ENCODE measurements at places on chromosomes 7 and 10. TPM values are rescaled to one million over a fixed set of nuclear protein-coding genes. Genes with fewer than 3 reads are reported as not detected.
A peak's percentile ranks its signal among the peaks of the same experiment; 100 is the strongest.

The MOGAT3 gene
- not detected for total RNA-seq

The OR6B1 gene
- total RNA-seq: not detected

The BMPER gene
- 0.25 TPM for total RNA-seq

The TYW1B gene
- total RNA-seq: 3.7 TPM

The MACC1 gene
- 7.7 TPM for total RNA-seq

The PAX4 gene
- total RNA-seq: not detected

DNA sequence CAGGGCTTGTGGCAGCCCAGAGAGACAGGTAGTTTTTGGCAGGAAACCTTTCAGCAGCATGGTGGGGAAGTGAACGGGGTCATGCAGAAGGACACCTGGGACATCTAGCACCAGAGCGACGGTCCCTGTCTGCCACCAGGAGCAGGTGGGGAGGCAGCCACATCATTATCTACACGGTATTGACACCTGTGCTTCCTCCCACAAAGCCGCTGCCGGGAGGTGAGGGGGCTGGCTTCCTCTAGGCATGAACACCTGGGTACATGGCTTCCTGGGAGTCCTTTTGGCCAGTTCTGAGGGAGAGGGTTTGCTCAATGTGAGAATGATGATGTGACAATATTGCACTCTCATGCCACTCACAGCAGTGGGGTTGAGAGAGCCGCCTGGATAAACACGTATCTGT lies 275.2 kb downstream of the ACTR3B start:
- H3K27ac ChIP-seq: no peak overlapping the region
- H3K4me3 ChIP-seq: no peak overlapping the region
- no peak for DNase-seq
- no peaks in the 10 kb centered on the region for H3K4me1 ChIP-seq
- no peaks in the 10 kb centered on the region for H3K36me3 ChIP-seq
- no peaks in the 10 kb centered on the region for H3K27me3 ChIP-seq

DNA sequence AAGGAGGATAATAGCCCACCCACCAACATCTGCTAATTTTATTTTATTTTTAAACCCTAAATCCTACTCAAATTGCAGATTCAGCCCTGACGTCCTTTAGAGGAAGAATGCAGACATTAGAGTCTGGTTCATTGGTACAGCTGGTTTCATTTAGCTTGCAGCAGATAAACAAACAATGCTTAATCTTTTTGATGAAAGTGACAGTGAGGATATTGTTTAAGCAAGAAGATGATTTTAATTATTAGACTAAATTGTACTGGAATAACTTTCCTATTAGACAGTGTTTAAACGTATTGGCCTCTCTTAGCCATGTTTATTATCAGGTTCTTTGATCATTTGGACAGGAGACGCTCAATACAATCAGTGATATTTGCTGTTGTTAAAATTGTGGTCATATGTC lies 164.8 kb downstream of the CDK14 start:
- DNase-seq: no peak
- peaks cover 3% of the 10 kb centered on the region for H3K4me1 ChIP-seq
- no peak overlapping the region for H3K4me3 ChIP-seq
- H3K27me3 ChIP-seq: no peaks in the 10 kb centered on the region

GRCh38 chr10:110209926-110210673 lies 2.7 kb downstream of the MXI1 start:
- peak overlapping the region; percentile 87 for H3K4me3 ChIP-seq
- DNase-seq: peak; percentile 41
- peak overlapping the region; percentile 32 for H3K27ac ChIP-seq
- H3K4me1 ChIP-seq: peaks cover 11% of the 10 kb centered on the region
- no peaks in the 10 kb centered on the region for H3K27me3 ChIP-seq

GRCh38 chr10:74084955-74085354 lies 65.7 kb downstream of the AP3M1 start:
- no peaks in the 10 kb centered on the region for H3K27me3 ChIP-seq
- no peaks in the 10 kb centered on the region for H3K4me1 ChIP-seq
- no peak overlapping the region for H3K4me3 ChIP-seq
- H3K27ac ChIP-seq: no peak overlapping the region
- no peak for DNase-seq

GRCh38 chr10:274866-275265 lies 139.6 kb downstream of the ZMYND11 start:
- no peak overlapping the region for H3K27ac ChIP-seq
- H3K36me3 ChIP-seq: no peaks in the 10 kb centered on the region
- no peak overlapping the region for H3K4me3 ChIP-seq
- no peak for DNase-seq

- peaks cover 8% of the 10 kb centered on the region for H3K4me1 ChIP-seq
- H3K27ac ChIP-seq: peak overlapping the region; percentile 46
- H3K36me3 ChIP-seq: peaks cover 3% of the 10 kb centered on the region
- peak; percentile 77 for DNase-seq
These were observed 20.0 kb downstream of the PYROXD2 start for GRCh38 chr10:98394851-98395440.

DNA sequence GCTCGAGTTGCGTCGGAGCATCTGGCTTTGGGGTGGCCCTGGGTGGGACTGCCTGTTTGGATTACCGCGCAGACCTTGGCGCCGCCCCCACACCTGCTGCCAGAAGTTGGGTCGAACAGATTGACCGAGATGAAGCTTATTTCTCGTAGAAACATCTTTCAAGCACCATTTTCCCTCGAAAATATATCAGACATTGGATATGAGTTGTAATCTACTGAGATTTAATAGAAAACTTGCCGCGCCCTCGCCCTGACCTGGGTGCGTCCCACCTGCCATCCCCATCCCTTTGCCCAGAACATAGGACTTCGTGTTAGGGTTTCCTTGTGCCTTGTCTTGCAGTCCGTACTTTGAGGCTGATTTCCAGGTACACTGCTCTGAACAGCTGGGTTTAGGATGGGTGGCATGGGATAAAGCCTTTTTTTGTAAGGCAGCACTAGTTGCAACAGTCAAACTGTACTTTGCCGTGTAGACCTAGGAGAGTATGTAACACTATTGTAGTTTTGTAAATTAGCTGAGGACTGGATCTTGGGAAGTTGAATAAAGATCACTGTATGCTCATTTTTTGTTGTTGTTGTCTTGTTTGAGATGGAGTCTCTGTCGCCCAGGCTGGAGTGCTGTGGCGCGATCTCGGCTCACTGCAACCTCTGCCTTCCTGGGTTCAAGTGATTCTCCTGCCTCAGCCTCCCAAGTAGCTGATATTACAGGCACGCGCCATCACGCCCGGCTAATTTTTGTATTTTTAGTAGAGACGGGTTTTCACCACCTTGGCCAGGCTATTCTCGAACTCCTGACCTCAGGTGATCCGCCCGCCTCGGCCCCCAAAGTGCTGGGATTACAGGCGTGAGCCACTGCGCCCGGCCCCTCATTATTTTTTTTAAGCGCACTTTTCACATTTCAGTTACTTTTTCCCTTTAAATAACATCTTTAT lies 978 bp downstream of the OGDH start:
- H3K27me3 ChIP-seq: no peaks in the 10 kb centered on the region
- no peaks in the 10 kb centered on the region for H3K36me3 ChIP-seq
- peak overlapping the region; percentile 99 for H3K27ac ChIP-seq
- H3K4me3 ChIP-seq: peak overlapping the region; percentile 76

GRCh38 chr10:7258948-7259523 lies 151.8 kb downstream of the SFMBT2 start:
- H3K36me3 ChIP-seq: no peaks in the 10 kb centered on the region
- H3K27ac ChIP-seq: no peak overlapping the region
- no peak overlapping the region for H3K4me3 ChIP-seq
- DNase-seq: no peak
- no peaks in the 10 kb centered on the region for H3K27me3 ChIP-seq

DNA sequence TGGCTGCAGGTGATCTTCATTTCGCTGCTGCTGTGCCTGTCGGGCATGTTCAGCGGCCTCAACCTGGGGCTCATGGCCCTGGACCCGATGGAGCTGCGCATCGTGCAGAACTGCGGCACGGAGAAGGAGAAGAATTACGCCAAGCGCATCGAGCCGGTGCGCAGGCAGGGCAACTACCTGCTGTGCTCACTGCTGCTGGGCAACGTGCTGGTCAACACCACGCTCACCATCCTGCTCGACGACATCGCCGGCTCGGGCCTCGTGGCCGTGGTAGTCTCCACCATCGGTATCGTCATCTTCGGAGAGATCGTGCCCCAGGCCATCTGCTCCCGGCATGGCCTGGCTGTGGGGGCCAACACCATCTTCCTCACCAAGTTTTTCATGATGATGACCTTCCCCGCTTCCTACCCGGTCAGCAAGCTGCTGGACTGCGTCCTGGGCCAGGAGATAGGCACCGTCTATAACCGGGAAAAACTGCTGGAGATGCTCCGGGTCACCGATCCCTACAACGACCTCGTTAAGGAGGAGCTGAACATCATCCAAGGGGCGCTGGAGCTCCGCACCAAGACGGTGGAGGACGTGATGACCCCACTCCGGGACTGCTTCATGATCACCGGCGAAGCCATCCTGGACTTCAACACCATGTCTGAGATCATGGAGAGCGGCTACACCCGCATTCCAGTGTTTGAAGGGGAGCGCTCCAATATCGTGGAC lies 1.3 kb downstream of the CNNM2 start:
- H3K4me3 ChIP-seq: peak overlapping the region; percentile 93
- H3K4me1 ChIP-seq: peaks cover 38% of the 10 kb centered on the region
- no peaks in the 10 kb centered on the region for H3K36me3 ChIP-seq
- H3K27me3 ChIP-seq: no peaks in the 10 kb centered on the region

DNA sequence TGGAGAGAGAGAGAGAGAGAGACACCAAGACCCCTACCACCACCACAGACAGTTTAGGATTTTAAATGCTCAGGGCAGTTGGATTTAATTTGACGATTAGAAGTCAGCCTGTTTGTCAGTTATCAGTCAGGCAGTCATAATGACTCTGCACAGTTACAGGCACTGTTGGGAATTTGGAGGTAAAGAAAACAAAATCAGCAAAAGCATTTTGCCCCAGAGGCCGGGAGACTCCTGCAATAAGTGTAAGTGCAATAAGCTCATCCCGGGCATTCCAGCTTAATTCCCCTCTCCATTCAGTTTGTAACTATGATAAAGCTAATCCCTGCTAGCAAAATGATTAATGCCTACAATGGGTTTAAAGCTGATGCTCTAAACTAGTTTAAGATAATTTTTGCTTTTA lies 13.5 kb downstream of the SEMA3C start:
- H3K27me3 ChIP-seq: no peaks in the 10 kb centered on the region
- H3K36me3 ChIP-seq: no peaks in the 10 kb centered on the region
- H3K4me1 ChIP-seq: no peaks in the 10 kb centered on the region
- DNase-seq: no peak

DNA sequence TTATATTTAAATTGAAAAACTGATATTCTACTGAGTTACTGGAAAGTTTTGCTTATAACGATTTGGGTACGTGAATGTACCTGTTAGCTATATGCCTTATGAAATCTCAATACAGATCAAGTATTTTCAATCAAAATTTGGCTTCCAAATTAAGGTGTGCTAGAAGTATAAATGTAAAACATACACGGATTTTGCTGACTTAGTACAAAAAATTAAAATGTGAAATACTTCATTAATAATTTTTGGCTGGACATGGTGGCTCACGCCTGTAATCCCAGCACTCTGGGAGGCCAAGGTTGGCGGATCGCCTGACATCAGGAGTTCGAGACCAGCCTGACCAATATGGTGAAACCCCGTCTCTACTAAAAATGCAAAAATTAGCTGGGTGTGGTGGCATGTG lies 11.7 kb downstream of the DNAJC1 start:
- no peak overlapping the region for H3K27ac ChIP-seq
- H3K4me1 ChIP-seq: no peaks in the 10 kb centered on the region
- no peak overlapping the region for H3K4me3 ChIP-seq
- no peaks in the 10 kb centered on the region for H3K36me3 ChIP-seq
- DNase-seq: no peak

GRCh38 chr10:73131301-73131700 lies 21.0 kb downstream of the NUDT13 start:
- H3K4me1 ChIP-seq: no peaks in the 10 kb centered on the region
- no peak for DNase-seq
- peaks cover 41% of the 10 kb centered on the region for H3K36me3 ChIP-seq
- H3K4me3 ChIP-seq: no peak overlapping the region

DNA sequence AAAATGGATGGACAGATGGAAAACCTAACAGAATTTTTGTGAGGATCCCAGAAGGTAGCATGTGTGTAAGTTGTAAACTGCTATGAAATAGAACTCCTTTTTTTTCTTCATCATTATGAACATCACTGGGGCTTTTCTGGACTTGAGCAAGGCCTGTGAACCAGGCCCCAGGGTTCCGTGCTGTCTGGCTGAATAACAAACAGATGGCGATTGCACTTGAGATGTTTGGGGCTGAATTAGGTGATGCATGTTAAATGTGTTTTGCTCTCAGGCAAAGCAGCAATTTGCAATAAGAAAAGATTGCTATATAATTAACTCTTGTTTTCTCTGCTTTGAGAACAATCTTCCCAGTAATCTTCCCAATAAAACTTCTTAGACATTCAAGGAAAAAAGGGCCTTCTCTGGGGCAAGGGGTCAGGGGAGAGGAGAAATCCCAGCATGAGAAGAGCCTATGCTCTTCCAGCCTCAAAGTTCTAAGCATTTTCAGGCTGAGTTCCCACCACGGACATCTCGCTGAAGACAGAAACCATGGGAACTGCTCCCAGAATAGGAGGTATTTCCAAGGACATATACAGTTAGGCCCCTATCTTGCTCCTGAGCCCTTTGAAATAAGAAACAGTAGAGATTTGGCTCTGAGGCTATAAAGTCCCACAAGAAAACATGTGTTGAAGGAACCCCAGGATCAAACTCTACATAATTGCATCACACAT lies 98.7 kb downstream of the ITIH5 start:
- no peaks in the 10 kb centered on the region for H3K36me3 ChIP-seq
- no peak for DNase-seq
- no peaks in the 10 kb centered on the region for H3K27me3 ChIP-seq
- H3K4me3 ChIP-seq: no peak overlapping the region
- no peak overlapping the region for H3K27ac ChIP-seq

- no peaks in the 10 kb centered on the region for H3K27me3 ChIP-seq
- H3K36me3 ChIP-seq: no peaks in the 10 kb centered on the region
- no peak for DNase-seq
- H3K4me1 ChIP-seq: no peaks in the 10 kb centered on the region
- peak overlapping the region; percentile 73 for H3K27ac ChIP-seq
- no peak overlapping the region for H3K4me3 ChIP-seq
These were observed 220.6 kb downstream of the ARHGAP12 start for GRCh38 chr10:31708046-31708445.

DNA sequence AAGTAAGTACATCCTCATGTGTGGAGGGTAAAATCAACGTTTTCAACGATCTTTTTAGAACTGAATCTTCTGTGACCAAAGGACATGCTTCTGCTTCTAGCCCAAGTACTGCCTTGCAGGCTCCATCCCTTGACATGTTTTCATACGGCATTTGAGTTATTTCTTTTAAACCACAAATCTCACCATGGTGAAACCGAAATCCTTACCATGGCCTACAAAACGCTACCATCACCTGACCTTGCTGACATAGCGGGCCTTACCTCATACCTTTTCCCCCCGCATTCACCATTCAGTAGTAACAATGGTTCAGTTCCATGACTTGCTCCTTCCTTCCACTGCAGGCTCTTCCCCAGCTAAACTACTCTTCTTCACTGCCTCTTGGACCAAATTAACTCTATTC lies 3.5 kb downstream of the RNF216 start:
- no peaks in the 10 kb centered on the region for H3K36me3 ChIP-seq
- no peak overlapping the region for H3K27ac ChIP-seq
- no peaks in the 10 kb centered on the region for H3K27me3 ChIP-seq
- peaks cover 8% of the 10 kb centered on the region for H3K4me1 ChIP-seq
- DNase-seq: no peak

GRCh38 chr7:96823274-96823673 lies 113.6 kb upstream of the SEM1 start:
- DNase-seq: no peak
- H3K27me3 ChIP-seq: no peaks in the 10 kb centered on the region
- H3K4me3 ChIP-seq: no peak overlapping the region
- H3K27ac ChIP-seq: no peak overlapping the region
- H3K36me3 ChIP-seq: no peaks in the 10 kb centered on the region
- H3K4me1 ChIP-seq: no peaks in the 10 kb centered on the region
